ENCODE measurements at places on chromosomes 5 and 9.
A peak's percentile ranks its signal among the peaks of the same experiment; 100 is the strongest.

DNA sequence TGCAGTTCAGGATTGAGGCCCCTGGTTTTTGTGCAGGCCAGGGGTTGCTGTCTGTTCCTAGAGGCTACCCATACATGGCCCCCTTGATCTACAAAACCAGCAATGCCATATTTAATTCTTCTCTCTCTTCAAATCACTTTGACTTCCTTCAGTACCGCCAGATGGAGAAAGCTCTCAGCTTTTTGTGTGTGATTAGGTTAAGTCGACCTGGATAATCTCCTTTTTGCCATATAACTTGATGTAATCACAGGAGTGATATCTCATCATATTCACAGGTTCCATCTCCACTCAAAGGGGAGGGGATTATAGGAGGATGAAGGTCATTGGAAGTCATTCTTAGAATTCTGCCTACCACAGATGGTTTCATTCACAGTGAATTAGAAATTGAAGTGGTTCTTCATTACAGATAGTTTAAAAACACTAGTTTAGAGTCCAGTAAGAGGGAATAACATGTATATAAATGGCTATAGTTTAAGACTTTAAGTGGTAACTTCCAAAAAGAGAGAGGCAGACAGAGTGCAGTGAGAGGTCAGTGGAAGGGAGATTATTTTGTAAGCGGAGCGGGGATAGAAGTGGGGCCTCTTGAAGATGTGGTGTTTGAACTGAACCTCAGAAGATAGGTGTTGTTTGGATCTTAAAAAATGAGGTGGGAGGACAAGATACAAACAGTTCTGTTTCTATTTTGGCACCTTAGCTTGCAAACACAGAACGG is 85.9 kb downstream of the GALNT10 start:
- DNase-seq = no peak

GRCh38 chr5:83400241-83400640 is 71.3 kb upstream of the VCAN start:
- DNase-seq = no peak

DNA sequence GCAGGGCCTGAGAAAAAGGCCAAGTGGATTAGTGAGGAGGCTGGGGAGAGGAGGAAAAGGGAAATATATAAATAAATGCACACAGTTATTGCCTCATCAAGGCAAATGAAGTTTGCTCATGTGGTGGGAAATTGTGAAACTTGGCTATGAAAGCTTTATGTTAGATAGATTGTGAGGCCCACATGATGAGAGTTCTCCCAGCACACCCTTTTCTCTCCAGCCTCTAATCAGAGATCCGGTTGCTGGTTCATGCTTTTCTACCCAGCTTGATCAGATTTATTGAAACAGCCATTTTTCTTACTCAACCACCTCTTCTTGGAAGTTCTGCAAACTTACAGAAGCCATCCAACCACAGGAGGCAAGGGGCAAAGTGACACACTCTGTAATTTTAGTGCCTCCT is 125.8 kb upstream of the KLF4 start:
- DNase-seq = no peak

DNA sequence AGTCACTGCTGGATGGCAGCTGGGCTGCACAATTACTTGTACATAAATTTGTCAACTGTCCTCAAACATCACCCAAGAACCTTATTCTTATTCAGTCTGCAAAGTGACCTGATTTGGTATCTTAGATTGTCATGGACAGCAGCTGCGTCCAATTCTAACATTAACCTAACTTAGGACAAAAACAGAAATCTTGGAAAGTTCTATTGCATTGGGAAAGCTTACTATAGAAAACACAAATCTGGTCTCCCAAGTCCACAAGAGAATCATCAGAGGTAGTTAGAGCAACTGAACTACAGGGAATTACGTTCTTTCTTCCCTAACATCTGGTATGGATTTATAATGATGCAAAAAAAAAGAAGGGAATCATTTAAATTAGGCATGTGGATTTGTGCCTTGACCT is 283.9 kb downstream of the NR2F1-AS1 start:
- DNase-seq = no peak

DNA sequence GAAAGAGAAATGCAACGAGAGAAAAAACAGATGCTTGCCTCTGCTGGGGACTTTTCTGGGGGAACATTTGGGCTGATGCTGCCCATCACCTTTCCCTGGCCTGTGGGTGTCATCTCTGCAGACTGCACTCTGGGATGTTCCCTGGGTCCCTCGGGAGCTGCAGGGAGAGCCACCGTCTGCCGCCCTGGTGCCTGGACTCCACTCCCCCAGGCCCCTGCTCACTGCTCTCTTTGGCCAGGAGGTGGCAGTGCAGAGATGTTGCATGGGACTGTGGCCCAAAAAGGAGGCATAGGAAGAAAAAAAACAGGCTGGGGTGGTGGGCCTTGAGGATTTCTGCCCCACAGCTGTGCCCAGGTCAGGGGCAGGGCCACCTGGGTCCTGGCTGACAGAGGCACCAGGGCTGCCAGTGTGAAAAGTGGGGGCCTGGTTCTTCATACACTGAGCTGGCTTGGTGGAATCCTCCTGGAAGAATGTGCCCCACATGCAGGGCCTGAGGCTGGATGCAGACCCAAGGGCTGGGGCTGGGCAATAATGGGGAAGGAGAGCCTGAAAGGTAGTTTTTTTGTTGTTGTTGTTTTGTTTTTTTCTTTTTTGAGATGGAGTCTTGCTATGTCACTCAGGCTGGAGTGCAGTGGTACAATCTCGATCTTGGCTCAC is 353.6 kb downstream of the SLIT3 start:
- DNase-seq = peak; percentile 10

GRCh38 chr5:162842727-162843126 is 594.7 kb upstream of the CCNG1 start:
- no peak for DNase-seq

DNA sequence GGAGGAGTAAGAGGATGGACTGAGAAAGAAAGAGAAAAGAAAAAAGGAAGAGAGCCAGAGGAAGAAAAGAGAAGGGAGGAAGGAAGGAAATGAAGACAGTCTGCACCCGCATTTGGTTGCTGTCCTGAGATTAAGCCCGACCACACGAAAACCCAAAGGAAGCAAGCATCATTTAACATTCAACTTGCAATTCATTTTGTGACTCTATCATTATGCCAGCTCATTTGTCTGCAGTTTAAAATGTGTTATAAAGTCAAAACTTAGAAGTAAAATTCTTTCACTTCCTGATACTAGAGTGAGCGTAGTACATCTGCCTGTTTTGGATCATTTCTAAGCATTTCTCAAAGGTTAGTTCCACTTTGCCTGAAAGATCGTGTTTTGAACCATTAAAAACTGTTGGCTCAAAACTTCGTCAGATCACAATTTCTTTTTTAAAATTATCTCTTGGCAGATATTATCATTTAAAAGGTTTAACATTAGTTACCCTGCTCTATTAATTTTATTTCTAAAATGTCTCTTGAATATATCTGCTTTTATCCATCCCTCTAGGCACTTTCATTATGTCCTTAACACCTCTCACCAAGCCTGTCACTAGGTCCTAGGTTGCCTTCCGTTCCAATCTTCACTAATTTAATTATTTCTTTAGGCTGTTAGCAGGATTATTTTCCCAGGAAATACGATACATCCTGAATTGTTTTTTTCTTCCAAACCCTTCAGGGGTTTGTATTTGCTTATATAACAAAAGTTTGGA is 240.9 kb downstream of the TLE4 start:
- DNase-seq = no peak

DNA sequence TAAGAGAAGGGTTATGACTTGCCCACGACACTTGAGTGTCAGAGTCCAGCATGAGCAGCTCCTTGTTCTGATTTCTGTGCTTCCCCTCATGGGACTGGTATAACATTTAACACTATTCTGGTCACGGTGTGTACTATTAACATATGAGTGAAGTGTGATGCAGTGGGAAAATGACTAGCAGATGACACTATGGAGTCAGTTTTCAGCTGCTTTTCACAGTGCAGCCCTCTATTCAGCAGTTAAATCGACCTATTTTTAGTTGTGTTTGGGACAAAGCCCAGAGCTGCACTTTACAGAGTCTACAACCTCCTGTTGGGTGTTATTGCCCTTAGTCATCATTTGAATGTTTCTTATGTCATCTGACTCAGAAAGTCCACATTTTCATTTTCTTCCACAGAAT is 59.1 kb downstream of the CHSY3 start:
- no peak for DNase-seq

GRCh38 chr9:121071756-121072421 is 2.9 kb upstream of the CNTRL start:
- DNase-seq = no peak

DNA sequence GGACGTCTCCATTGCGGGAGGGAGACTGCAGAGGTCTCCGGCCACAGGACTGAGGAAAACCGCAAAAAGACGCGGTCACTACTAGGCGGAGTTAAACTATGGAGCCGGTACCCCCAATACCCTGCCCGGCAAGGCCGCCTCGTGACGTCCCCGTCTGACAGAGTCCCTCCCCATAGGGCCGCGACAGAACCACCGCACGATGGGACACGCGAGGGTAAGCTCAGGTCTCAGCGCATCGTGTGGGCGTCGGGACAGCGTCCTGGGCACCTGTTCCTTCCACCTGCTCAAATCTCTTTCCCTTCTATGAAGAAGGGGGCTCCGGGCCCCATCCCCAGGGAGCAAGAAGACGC is 35.2 kb upstream of the GLDC start:
- DNase-seq = peak; percentile 37

- no peak for DNase-seq
Observed at GRCh38 chr5:102845041-102845440, 89.9 kb downstream of the PAM start.

All from stimulated activated CD8-positive, alpha-beta memory T cell treated with anti-CD3 and anti-CD28 coated beads, Interleukin-15, amount 100 ng/mL, for 1 hour (primary cell).